ELR (cell line): ENCODE measurements at places on chromosomes 7 and 10.

GRCh38 chr10:95214369-95214768 lies 20.3 kb downstream of the ACSM6 start:
- DNase-seq = peak; percentile 20

DNA sequence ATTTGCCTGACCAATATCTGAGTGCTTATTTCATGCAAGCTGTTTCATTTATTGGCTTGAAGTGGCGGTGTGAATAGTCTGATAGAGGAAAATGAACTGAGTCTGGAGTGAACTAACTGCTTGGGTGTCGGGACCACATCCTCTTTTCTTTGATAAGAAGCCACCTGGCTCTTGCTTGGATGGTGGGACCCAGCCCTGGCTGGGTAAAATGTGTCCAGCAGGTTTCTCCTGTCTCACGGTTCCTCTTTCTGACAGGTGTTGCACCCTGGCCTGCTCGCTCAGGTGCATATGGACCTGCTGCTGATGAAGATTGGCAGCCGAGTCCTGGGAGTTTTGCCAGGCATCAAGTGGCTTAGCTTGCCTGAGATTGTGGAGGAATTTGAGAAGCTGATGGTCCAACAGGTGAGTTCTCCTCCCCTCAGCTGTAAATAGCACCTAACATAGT lies 1.6 kb downstream of the ADCK2 start:
- DNase-seq = no peak

DNA sequence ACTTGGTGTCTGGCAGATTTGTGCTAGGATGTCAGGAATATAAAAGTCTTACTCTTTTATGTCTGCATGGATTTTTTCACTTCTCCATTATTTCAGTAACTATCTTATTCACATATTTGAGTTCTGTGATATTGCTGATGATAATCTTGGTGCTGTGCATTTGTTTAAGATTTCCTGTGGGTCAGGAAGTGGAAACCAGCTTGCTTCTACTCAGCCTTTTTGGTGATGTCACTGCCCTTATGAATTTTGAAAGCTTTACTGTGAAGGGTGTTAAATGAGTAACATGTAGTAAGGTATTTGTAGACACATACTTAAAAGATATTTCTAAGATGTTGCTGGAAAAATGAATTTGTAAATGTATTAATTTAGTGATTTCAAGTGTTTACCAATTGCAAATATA lies 69.5 kb upstream of the VOPP1 start:
- peak; percentile 6 for DNase-seq

- no peak for DNase-seq
These were observed 115.0 kb downstream of the PLXDC2 start for GRCh38 chr10:19930936-19931893.

- no peak for DNase-seq
These were observed 92.6 kb downstream of the OAT start for GRCh38 chr10:124325998-124326636.

DNA sequence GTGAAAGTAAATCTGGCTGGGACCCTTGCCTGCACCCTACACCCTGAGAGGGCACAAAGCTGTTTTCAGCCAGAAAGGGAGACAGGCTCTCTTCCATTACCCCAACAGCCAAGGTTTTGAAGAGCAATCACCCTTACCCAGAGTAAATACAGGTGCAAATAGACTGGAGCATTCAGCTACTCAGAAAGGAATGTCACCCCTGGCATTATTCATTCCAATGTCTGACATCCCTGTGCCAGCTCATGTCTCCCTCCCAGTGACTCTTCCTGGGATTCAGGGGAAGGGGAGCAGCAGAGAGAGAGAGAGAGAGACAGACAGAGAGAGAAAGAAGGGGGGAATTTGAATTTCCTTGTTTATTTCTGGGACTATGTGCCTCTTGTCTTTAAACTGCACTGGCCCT lies 611.8 kb downstream of the SORCS3 start:
- DNase-seq = no peak

GRCh38 chr7:70712942-70713341 lies 419.0 kb upstream of the GALNT17 start:
- no peak for DNase-seq

DNA sequence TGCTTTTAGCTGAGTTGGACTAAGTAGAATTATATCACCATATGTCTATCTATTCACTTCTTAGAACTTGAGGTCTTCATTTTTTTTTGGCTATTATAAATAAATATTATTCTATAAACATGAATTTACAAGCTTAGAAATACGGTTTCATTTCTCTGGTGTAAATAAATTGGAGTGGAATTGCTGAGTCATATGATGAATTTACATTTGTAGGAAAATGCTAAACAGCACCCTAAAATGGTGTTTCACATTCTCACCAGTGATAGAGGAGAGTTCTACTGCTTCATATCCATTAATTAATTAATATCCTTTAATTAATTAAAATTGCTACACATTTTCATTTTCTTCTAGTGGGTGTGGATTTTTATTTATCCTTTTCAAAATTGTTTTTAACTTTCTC lies 318.3 kb downstream of the MDFIC start:
- no peak for DNase-seq

DNA sequence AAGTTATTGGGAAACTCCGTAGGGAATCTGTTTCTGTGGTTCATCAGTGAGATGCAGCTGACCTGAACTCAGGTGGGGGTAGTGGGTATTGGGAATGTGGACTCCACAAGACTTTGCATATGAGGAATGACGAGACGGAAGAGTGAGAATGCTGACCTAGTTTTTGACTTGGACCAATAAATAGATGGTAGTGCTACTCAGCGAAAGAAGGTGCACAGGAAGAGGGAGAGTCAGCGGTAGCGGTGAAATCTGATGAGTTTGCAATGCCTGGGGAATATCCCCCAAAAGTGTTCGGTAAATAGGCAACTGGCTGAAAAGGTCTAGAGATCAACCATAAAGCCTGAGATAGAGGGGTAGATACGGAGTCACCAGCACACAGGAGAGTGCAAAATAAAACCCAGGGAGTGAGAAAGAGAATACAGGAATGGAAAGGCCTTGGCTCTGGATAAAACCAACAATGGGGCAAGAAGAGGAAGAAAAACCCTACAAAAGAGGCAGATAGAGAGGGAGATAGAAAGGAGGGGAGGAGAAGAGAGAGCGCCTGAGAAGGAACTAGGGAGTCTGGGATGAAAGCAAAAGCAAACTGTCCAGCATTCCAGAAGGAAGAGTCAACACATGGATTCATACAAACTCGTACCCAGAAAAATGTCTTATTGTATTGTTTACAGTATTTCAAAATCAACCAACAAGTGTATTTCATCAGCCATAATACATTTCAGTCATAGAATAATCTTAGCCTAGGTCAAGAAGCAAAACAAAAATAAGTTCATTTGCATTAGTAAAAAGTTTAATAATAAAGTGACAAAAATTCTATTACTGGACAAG lies 5.4 kb downstream of the ARHGAP21 start:
- peak; percentile 93 for DNase-seq

DNA sequence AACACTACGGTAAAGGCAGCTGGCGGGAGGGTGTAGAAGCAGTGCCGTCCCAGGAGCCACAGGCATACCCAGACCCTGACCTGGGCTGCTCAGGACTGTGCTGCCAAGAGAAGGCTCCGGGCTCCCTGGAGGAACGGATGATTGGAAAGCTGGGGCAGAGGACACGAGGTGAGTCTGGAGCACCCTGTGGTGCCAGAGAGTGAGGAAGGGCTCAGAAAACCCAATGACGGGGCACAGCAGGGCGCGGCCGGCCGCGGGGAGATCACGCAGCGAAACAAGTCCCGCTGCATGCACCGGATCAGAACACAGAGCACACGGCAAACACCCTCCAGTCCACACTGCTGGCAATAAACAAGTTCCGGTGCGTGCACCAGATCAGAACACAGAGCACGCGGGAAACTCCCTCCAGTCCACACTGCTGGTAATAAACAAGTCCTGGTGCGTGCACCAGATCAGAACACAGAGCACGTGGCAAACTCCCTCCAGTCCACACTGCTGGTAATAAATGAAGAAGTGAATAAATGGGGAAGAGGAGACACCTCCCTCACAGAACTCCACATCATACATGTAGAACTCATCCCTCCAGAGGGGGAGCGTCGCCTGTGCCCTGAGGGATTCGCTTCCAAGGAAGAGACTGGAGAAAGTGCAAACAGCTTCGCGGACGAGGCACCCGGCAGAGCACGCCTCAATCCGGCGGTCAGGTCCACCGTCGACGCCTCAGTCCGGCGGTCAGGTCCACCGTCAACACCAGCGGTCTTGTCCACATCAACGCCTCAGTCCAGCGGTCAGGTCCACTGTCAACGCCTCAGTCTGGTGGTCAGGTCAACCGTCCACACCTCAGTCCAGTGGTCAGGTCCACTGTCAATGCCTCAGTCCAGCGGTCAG lies 265.0 kb downstream of the MAD1L1 start:
- DNase-seq = no peak

DNA sequence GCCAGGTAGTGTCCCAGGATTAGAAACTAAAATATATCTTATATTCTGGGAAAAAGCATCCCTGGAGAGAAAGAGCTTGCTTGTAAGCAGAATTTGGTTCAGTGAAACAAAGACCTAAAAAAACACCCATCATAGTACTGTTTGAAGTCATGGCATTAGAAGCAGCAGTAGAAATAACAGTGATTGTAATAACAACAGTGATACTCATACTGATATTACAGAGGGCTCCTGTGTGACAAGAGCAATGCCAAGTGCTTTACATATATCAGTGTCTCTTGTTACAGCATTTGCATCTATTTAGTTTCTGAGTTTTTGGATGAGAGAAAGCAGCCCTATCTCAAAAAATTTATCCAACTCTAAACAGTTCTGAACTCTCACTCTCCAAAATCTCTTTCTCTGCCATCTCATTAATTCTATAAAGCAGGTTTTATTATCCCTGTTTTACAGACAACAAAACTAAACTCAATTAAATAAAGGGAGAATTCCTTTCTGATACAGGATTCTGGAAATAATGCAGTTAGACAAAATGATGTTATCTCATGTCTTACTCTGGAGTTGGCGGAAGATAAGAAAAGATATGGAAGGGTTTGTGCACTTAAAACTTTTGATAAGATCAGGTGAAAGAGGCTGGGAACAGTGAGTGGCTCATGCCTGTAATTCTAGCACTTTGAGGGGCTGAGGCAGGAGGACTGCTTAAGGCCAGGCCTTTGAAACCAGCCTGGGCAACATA lies 146.5 kb upstream of the AOAH start:
- DNase-seq = no peak

- no peak for DNase-seq
These were observed 54.7 kb downstream of the ZNF727 start for GRCh38 chr7:64099656-64100531.

GRCh38 chr7:131383417-131384285 lies 56.0 kb downstream of the MKLN1 start:
- DNase-seq = no peak

DNA sequence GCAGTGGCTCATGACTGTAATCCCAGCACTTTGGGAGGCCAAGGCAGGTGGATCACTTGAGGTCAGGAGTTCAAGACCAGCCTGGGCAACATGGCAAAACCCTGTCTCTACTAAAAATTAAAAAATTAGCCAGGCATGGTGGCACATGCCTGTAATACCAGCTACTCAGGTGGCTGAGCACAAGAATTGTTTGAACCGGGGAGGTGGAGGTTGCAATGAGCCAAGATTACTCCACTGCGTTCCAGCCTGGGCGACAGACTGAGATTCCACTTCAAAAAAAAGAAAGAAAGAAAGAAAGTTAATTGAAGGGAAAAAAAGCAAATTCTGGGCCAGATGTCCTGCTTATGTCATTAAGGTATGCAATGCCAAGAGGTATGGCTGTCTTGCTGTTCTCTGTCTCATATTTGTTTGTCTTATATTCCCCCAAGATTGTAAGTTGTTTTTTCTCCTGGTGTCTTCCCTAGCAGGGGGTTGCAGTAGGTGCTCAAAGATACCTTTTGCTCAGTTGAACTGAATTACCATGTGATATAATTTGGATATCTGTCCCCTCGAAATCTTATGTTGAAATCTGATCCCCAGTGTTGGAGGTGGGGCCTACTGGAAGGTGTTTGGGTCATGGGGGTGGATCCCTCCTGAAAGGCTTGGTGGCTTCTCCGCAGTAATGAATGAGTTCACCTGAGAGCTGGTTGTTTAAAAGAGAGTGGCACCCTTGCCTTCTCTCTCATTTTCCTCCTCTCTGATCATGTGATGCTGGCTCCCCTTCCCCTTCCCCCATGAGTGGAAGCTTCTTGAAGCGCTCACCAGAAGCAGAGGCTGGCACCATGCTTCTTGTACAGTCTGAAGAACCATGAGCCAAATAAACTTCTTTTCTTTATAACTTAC lies 60.9 kb downstream of the MYOF start:
- DNase-seq = no peak

- peak; percentile 99 for DNase-seq
These were observed 32.1 kb upstream of the NMT2 start for GRCh38 chr10:15200626-15201025.

GRCh38 chr7:5143935-5144903 lies 45.8 kb upstream of the WIPI2 start:
- DNase-seq = no peak

GRCh38 chr10:86775056-86775869 lies 18.8 kb downstream of the BMPR1A start:
- peak; percentile 50 for DNase-seq

- DNase-seq = no peak
These were observed 35.4 kb downstream of the CCDC3 start for GRCh38 chr10:12966067-12966466.

GRCh38 chr7:116328161-116328560 lies 117.8 kb downstream of the TES start:
- no peak for DNase-seq
